ENCODE measurements at places on chromosomes 4 and X. TPM values are rescaled to one million over a fixed set of nuclear protein-coding genes. Genes with fewer than 3 reads are reported as not detected.

The CWH43 gene
- not detected for total RNA-seq

The DMP1 gene
- total RNA-seq = not detected

The PCDH10 gene
- total RNA-seq = not detected

The TMEM156 gene
- not detected for total RNA-seq

The RADX gene
- not detected for total RNA-seq

The LIMCH1 gene
- total RNA-seq = 14.8 TPM

The UGT2B15 gene
- 0.28 TPM for total RNA-seq

The NIPAL1 gene
- total RNA-seq = 16.5 TPM

The ASB9 gene
- total RNA-seq = 0.34 TPM

GRCh38 chr4:107388736-107389274, 331.2 kb downstream of the PAPSS1 start:
- DNase-seq = no peak

- no peak for DNase-seq
These were observed 154.0 kb upstream of the FMR1 start for GRCh38 chrX:147757750-147758149.

DNA sequence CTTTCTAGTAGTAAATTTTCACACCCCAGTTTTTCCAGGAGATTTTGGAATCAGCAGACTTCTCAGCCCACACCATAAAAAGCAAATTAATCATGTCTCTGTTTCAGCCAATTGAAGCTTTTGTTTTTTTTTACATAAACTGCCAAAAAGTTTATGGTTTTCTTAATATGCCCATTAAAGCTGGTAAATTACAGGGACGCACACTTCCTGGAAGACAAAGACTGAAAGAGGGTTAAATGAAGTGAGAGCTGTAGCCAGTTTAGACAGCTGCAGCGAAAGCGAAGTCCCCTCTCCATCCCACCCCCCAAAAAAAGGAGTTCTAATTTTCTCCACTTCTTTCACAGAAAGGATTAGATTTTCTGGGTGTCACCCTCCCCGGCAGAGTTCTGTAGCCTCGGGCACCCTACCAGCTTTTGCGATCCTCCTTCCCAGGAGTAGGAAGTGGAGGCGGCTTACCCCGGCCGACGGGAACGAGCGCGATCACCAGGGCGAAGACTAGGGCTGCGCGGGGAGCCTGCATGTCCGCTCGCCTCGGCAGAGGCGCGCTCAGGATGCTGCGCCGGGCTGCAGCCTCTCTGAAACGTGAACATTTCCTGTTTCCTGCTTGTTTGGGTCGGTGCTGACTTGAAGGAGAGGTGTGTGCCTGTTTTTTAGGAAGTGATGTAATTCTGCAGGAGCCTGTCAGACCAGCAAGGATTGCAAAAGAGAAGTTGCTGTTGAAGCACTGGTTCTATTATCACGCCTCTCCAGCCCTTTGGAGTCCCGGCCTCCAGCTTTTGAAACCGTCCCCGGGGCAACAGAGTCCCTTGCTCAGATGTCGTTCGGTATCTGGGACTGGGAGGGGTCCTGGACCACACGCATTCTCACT, at the start of gene TMEM154:
TSS of gene TMEM154 (minus strand) at position 584 of the 868 bp plus-strand sequence. CDS start at position 520, 64 bp downstream.
- peak; percentile 33 for DNase-seq

DNA sequence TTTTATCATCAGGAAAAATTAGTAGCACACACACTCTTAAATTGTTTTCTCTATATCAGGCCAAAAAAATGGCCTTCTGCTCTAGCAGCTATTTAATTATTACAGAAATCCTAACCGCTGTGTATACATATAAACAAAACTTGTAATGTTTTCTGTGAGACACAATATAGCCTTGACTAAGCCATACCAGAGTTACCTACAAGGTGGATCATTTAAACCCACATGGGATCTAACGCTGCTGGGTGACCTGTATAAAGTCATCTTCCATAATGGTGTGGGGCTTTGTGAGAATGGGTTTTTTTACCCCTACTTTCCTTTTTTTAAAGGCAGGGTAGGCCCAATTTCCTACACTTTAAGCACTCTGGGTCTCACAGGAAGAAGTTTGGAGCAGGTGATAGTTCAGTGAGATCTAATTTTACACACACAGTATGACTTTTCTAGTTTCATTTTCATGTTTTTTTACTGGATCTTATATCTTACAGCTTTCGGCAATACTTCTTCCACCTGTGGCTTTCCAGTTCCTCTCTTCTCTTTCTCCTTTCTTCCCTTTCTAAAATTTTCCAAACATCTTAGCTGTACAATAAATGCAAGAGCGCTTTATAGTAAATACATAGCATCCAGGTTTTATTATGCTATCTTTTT, 66.9 kb upstream of the MMAA start:
- DNase-seq = no peak

- DNase-seq = no peak
These were observed 129.5 kb downstream of the KCTD8 start for GRCh38 chr4:44319129-44319528.

DNA sequence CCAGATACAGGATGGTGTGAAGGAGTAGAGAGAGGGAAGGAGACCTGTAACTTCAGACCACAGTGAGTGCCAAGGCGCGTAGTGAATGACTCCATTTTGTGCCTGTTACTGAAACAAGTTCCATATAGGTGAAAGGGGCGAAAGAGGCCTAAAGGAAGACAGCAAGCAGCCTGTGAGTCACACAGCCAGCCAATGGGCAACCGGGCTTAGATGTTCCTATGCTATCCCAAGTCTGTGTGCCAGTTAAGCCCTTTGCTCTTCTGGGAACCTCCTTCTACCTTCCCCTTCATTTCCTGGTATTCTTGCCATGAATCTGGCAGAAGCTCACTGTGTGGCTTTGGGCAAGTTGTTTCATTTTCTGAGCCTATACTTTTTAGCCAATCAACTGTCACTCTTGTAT, 161.8 kb upstream of the LDB2 start:
- no peak for DNase-seq

- DNase-seq = no peak
These were observed 174.6 kb downstream of the ZNF330 start for GRCh38 chr4:141395246-141395830.

DNA sequence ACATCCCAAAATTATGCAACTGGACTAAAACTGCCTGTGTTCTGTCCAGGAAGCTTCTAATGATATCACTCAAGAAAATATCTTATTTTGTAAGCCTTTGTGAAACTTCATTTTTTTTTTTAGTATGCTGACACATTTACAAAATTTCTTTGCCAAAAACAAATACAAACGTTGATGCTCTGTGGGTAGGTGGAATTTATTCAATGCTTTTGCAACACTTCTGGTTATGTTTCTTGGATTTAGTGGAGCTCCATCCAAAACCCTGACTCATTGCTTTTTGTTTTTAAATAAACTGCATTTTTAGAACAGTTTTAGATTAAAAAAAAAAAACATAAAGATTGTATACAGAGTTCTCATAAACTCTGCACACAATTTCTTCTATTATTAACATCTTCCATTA, 250.9 kb upstream of the MAOA start:
- no peak for DNase-seq

DNA sequence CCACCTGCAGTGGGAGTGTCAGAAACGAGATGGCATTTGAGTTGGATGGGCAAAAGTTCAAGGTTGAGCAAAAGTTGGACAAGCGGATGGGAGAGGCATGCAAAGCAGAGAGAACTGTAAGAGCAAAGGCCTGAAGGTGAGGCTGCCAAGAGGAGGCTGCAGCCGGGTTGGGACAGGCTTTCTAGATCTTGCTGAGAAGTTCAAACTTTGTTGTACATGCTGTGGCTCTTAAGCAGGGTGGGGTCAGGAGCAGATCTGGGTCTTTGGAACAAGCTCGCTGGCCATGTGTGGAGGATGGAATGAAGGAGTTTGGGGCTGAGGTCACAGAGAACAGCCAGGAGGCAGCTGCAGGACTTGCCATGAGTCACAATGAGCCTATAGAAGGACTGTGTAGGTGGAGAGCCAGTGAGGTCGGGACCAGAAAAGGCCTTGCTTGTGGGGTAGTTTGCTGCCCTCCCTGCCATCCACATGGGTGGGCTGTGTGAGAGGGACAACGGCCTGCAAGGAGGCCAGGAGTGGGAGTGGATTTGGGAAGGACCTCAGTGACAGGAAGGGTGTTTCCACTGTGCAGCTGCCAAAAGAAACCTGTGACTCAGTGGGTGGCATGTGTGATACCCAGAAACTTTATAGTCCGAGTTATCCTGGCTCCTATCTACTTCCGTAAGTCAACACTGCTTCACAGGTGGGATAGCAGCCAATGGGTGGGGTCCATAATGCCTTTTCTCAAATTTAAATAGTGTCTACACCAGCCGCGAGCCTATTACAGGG, 210.4 kb downstream of the MID1IP1 start:
- DNase-seq = no peak

- DNase-seq = no peak
These were observed 69.7 kb upstream of the MAMLD1 start for GRCh38 chrX:150293311-150294013.

- no peak for DNase-seq
These were observed 4.3 kb downstream of the ZXDB start for GRCh38 chrX:57596109-57596508.

DNA sequence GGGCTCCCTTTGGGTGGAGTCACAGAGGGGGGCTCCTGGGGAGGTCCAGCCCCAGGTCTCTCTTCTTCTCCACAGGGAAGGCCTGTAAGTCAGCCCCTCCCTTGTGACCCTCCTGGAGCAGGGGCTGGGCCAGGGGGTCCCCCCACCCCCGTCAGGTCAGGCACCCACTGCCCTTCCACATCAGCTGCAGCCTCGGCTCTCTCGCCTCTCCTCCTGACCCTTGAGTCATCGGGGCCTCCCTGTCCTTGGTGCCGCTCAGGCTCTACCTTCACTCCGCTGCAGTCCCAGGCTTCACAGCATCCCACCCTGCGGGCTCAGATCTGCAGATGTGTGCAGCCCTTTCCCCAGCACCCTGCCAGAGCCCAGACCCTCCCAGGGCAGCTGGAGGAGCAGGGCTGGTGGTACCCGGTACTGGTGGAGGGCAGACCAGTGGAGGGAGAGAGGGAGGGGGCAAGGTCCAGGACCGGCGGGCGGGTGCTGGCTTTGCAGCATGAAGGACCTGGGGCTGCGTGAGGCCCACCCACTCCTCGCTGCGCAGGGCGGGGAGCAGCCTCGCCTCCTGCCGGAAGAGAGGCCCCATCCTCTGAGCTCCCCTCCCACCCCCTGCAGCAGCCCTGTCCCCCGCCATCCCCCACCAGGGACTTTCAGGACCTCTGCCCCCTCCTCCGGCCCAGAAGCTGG, 117.1 kb downstream of the FAM53A start:
- no peak for DNase-seq

GRCh38 chr4:71732706-71733105, 51.2 kb downstream of the GC start:
- DNase-seq = peak; percentile 53

DNA sequence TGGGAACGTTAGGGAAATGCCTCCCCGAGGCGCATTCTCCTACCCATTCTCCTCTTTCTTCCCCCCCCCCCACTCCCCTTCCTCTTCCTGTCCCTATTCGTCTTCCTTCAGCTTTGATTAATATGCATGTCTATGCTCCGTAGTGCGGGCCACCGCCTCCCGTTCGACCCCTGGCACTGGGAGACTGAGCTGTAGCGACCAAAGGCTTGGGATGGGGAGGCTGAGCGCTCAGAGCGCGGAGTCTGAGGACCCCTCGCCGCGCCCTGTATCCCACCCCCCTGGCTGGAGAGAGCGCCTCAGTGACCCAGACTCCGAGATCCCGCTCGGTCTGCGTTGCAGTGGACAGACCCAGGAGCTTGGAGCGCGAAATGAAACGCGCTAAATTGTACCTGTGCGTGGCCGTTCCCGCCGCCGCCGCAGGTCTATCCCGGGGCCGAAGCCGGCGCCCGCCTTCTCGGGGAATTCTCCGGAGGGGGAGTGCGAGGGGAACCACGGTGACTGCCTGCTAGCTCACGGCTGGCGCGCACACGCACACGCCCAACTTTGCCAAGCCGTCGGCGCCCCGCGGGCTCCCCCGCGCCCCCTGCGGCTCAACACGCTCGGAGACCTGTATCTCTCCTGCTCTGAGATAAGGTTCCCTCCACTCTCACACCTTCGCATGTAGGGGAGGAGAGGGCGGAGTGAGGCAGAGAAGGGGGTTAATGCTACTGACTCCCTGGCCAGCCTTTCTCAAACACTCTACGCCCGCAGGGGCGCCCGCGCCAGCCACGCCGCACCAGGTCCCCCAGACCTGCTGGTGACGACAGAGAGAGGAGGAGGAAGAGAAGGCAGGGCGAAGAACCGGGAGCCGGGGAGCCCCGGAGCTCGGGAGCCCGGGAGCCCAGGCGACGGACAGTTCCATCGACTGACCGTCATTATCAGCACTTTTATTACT, 1.5 kb upstream of the PTCHD1 start:
- no peak for DNase-seq

- no peak for DNase-seq
These were observed 18.8 kb upstream of the TADA2B start for GRCh38 chr4:7024336-7024890.

DNA sequence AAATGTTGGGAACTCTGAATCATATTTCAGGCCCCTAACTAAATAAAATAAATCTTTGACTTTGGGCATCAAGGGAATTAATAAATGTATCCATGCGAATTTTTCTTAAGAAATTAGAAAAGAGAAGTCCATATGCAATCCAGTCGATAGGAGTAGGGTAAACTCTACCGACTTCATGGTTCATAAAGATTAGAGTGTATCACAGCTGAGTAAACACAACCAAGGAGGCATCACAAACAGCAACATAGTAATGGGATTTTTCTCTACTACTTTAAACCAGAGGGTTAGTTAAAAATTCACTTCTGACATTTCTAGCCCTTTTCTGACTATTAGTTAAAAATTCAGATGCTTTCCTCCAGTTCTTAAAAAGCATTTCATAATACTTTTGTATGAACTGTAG, 19.9 kb downstream of the SEPTIN11 start:
- no peak for DNase-seq

GRCh38 chr4:158783785-158784184, 15.0 kb downstream of the FNIP2 start:
- DNase-seq = no peak

- no peak for DNase-seq
These were observed 33.1 kb upstream of the SLC7A11 start for GRCh38 chr4:138275216-138275615.

DNA sequence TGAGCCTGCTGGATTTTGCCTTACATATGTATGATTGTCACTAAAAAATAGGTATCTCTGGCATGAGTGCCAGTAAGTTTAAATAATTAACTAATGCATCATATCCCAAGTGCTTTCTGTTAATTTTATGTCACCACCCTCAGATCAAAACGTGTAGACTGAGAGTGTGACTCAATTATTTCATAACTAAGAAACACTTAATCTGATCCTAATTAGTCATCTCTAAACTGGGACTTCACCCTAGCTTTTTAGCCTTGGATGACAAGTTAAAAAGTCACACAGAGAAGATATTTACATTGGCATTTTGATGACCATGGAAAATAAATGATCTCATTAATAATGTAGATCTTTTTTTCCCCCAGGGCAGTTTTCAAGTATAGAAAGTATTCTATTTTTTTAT, 23.1 kb upstream of the SLC6A14 start:
- no peak for DNase-seq

GRCh38 chrX:111411557-111411956, 435 bp downstream of the DCX start:
- no peak for DNase-seq

DNA sequence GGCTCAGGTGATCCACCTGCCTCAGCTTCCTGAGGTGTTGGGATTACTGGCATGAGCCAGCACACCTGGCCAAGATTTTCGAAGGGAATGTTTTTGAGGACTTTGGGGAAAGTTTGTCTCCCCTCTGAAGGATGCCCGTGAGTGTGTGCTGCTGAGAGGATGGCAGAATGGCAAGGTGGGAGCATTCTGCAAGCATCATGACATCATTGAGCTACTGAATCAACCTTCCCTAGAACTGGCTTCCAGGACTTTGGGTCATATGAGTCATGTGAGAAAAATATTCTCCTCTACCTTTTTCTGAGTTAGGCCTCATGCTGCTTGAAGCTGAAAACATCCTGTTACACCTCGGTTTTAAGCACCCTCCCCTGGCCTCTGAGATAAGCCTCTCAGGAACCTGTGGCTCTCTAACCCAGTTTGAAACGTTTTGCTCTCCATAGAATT, 31.0 kb downstream of the TMEM131L start:
- DNase-seq = no peak

Data from HT-29 (cell line).